ENCODE measurements at places on chromosomes 12 and 14. TPM values are rescaled to one million over a fixed set of nuclear protein-coding genes. Genes with fewer than 3 reads are reported as not detected.

DNA sequence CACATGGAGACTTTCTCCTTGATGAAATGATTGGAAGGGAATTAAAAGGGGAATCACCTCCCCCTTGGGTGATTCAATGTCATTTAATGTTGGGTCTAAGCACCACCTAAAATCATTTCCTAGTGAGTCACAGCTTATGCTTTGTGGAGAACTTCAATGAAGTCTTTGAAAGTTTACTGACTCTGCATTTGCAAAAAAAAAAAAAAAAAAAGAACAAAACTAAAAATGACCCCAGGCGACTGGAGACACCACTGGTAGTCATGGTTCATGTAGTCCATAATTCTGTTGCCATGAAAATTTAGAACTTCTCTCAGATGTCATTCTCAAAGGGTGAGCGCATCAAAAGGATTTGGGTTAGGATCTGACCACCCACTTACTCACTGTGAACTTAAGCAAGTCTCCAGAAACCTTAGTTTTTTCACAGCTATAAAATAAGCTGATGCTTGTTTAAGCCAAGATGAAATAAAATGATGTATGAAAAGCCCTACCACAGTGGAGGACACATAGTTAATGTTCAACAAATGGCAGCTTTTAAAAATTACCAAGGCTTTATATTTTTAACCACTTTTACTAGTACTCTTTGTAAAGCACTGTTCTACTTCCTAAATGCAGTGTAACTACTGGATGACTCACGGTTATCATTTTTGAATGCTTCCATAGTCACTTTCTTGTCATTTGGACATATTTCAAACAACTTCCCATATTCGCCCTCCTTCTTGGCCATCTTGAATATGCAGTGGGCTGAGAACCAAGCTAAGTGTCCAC lies 18.1 kb upstream of the KSR2 start:
- no peaks in the 10 kb centered on the region for H3K4me1 ChIP-seq
- H3K4me3 ChIP-seq = no peak overlapping the region
- no peak for DNase-seq
- no peaks in the 10 kb centered on the region for H3K36me3 ChIP-seq
- no peak overlapping the region for H3K27ac ChIP-seq

DNA sequence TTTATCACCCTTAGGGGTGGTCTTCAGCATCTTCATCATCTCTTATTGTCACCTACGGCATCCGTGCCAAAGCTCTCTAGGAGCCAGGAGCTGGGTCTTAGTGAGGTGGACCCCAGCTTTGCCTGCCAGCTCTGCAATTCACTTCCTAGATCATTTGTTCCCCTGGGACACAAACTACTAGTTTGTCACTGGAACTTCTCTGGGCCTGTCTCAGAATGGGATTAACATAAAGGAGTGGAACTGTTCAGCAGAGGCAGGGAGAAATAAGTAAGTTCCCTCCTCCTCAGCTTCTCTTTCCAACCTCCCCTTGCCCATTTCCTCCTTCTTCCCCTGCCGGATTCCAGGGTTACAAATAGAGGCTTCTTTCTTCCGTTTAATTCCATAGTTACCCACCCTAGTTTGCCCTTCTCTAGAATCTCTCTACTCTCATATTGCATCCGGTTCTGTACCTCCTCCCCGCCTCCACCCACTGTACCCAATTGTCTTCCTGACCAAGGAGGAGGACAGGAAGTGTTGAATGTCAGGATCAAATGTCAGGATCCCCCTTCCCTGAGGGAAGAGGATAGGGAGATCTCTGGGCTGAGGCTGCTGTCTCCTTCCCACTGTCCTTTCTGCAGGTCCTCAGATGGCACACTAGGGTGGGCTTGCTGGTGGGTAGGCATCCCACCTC lies 25.0 kb downstream of the LARP4 start:
- H3K27me3 ChIP-seq = no peaks in the 10 kb centered on the region
- no peak overlapping the region for H3K4me3 ChIP-seq
- H3K27ac ChIP-seq = no peak overlapping the region
- DNase-seq = no peak

GRCh38 chr12:80763874-80764273 lies 47.2 kb downstream of the MYF5 start:
- H3K27ac ChIP-seq = no peak overlapping the region
- H3K4me3 ChIP-seq = no peak overlapping the region
- no peaks in the 10 kb centered on the region for H3K27me3 ChIP-seq
- H3K36me3 ChIP-seq = no peaks in the 10 kb centered on the region
- H3K4me1 ChIP-seq = no peaks in the 10 kb centered on the region

- H3K4me1 ChIP-seq = peaks cover 6% of the 10 kb centered on the region
- no peak overlapping the region for H3K27ac ChIP-seq
- no peaks in the 10 kb centered on the region for H3K36me3 ChIP-seq
- no peak for DNase-seq
Measured at GRCh38 chr12:49195736-49196135, 6.9 kb upstream of the TUBA1A start.

The GOLGA3 gene
- total RNA-seq = 137 TPM

- H3K36me3 ChIP-seq = no peaks in the 10 kb centered on the region
- no peak overlapping the region for H3K27ac ChIP-seq
- H3K4me1 ChIP-seq = peaks cover 10% of the 10 kb centered on the region
Measured at GRCh38 chr14:71606575-71606974, 325.7 kb upstream of the RGS6 start.

DNA sequence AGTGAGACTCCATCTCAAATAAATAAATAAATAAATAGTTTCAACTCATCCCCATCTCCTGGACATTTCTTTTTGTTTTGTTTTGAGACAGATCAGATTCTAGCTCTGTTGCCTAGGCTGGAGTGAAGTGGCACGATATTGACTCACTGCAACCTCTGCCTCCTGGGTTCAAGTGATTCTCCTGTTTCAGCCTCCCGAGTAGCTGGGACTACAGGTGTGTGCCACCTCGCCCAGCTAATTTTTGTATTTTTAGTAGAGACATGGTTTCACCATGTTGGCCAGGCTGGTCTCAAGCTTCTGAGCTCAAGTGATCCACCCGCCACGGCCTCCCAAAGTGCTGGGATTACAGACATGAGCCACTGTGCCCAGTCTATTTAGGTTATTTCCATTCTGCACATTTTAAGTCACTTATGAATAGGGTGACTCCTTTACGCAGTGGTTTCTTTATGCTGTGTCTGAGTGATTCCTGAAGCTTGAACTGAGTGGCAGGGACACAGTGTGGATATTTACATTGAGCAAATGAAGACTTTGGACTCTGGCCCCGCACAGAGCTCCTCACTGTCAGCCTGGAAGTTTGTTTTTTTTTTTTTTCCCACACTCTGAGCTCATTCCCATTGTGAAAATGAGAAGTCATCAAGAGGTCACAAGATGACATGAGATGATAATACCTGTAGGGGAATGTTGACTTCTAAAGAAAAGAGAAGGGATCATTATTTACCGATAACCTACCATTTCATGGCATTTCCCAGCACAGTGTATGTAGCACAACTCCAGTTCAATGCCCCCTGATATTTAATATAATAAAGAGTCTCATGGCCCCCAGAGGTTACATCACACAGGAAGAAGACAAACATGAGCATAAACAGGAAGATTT lies 72.6 kb downstream of the TBX3 start:
- no peaks in the 10 kb centered on the region for H3K4me1 ChIP-seq
- no peaks in the 10 kb centered on the region for H3K36me3 ChIP-seq
- no peak for DNase-seq
- H3K27me3 ChIP-seq = no peaks in the 10 kb centered on the region
- H3K27ac ChIP-seq = no peak overlapping the region
- no peak overlapping the region for H3K4me3 ChIP-seq
